ENCODE measurements at places on chromosomes 6 and 20.

DNA sequence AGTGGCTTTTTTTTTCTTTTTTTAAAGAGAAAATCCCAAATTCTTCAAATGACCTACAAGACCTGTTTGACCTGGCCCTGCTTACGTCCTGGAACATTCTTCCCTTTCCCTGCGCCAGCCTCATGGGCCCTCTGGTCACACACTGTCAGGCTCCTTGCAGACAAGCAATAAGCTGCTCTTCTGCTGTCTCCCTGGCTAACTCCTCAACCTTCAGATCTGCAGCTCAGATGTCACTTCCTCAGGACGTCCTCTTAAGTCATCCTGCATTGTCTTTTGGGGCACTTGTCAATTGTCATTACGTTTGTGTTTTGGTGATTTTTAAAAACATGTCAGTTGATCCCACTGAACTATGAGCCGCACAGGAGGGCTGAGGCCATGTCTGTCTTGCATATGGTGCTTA is 28.9 kb upstream of the SLC35D3 start:
- DNase-seq = no peak

DNA sequence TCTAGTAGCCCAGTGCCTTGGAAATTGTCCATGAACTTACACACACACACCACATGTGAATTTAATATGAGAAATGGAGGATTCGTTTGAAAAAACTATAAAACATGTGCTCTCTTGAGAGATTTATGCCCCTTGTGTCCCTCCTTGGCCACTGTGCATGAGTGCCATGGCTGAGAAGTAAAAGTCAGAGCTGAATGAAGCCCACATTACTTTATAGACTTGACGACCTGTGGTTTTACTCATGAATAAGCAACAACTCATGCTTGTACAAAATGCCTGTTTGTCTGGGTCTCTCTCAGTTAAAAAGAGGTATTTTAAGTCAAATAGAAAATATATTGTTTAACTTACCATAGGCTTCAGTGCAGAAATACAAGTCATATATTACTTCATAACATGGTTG is 102.7 kb downstream of the KCNQ5 start:
- DNase-seq = no peak

GRCh38 chr20:12318043-12318442 is 400.4 kb downstream of the BTBD3 start:
- DNase-seq = no peak

GRCh38 chr20:54004445-54004844 is 65.9 kb downstream of the BCAS1 start:
- DNase-seq = no peak

DNA sequence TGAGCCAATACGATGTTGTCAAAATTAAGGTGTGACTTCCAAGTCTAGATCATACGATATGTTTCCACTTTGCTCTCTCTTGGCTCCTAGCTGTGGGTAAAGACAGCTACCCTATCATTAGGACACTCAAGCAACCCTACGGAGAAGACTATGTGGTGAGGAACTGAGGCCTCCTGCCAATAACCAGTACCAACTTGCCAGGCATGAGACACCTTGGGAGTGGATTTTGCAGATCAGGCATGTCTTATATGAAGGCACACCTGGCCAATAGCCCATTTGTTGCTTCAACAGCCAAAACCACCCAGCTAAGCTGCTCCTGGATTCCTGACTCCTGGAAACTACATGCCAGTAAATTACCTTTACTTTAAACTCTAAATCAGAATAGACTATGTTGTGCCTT is 863.4 kb downstream of the DHX35 start:
- DNase-seq = no peak

DNA sequence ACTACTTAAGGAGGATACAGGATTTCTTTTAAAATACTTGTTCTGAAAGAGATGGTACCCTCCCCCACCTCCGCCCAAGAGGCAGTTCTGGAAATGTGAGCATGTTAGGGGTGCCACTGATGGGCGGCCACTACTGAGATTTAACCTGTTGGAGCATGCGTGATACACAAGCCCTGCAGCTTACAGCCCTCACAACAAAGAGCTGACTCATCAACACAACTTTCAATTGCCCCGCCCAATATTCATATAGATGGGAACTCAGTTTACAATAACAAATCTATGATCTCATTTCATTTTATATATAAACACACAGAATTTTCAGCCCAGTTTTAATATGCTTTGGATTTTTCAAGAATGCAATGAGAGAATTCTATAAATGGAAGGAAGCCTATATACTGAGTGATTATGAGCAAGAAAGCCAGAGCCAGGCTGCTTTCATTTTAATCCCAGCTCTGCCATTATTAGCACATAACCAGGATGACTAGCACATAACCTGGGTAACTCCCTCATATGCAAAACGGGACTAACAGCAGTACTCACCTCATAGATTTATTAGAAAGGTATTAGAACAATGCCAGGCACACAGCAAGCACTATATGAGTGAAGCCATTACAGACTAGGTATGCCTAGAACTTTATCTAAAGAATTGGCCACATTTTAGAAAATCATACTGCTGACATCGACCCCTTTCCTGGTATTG is 45.6 kb upstream of the IPCEF1 start:
- no peak for DNase-seq

GRCh38 chr20:7496394-7496991 is 443.8 kb downstream of the HAO1 start:
- no peak for DNase-seq

DNA sequence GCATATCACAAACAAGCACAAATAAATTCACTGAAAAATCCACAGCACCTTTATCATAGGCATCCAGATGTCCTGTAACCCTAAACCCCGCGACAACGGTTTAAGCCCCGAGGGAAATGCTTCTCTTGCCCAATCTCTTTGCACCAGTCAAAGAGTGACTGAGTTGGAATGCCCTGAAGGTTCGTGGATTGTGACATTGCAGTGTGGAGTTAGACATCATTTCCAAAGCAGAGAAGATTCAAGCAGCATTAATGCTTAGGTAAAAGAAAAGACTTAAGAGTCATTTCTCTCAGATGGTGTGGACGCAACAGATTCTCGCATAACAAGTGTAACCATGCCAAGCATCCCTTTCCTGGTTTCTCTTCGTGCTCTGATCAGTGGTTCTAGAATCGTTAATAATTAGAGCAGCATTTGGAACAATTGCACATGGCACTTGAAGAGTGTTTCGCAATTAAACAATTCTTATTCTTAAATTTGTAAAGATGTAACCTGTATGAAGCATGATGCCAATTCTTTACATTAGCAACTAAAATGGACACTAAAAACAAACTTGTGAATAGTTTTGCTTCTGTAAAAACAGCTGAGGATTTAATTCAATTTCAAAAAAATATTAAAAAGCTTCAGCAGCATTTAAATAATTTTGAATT is 121.6 kb downstream of the HIVEP2 start:
- no peak for DNase-seq

GRCh38 chr6:2485116-2485515 is 239.7 kb upstream of the GMDS start:
- DNase-seq = no peak

DNA sequence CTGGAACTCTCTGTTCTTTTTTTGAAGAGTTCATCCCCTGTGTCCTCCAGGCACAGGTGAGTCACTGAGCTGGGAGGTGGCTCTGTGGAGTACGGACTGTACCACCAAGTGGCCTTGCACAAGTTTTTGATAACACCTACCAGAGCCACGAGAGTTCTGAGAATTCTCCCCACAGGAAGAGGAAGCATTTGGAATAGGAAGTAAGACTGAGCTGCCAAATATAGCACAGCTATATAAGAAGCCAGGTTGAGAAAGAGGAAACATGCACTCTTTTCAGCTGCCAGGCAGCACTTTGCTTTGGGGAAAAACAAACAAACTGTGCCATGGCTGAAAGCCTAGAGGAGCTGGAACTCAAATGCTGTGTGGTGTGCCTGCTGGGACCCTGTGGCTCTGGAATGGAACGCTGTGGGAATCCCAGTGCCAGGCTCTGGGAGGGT is 70.8 kb upstream of the RIPOR2 start:
- no peak for DNase-seq

- DNase-seq = no peak
These were observed 244.1 kb downstream of the BMP7 start for GRCh38 chr20:57022306-57022705.

All from NCI-H1930 (cell line).